ENCODE measurements at places on chromosomes 2 and 18.

DNA sequence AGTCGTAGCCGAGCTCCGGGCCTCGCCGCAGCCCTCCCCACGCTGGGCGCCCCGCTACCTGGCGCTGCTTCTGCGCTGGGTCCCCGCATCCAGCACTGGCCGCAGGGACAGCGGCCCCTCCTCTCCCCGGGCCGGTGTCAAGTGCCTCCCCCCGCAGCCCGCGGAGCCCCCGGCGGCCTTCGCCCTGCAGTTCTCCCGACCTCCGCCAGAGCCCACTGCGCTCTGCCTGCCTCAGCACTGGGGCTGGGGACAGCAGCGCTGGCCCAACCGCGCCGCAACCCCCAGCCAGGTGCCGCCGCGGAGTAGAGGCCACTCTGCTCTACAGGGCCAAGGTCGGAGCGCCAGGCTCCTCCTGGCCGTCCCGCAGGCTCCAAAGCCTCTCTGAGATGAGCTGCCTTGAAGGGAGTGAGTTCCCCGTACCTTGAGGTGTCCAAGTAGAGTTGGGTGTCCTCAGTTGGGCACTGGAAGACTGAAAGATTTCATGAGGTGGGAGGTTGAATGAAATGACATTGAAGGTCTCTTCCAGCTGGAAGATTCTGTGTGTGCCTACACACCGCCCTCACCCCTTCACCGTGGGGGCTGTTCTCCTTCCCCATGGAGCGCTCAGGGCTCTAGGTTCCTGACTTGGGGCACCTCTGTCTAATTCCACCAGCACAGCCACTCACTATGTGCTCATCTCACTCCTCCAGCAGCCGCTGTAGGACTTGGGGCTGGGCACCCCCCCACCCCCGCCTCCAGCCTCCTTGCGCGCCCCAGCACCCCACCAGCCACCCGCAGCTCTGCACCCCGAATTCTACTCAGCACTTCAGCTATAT is 854 bp upstream of the DNMT3A start:
- DNase-seq, result peak; percentile 87
- peak overlapping the region; percentile 79 for H3K4me3 ChIP-seq
- H3K27ac ChIP-seq, result peak overlapping the region; percentile 83

- H3K36me3 ChIP-seq, result no peaks in the 10 kb centered on the region
- H3K27me3 ChIP-seq, result no peaks in the 10 kb centered on the region
- no peaks in the 10 kb centered on the region for H3K4me1 ChIP-seq
- H3K4me3 ChIP-seq, result no peak overlapping the region
- no peak for DNase-seq
These were observed 9.0 kb downstream of the GPC1 start for GRCh38 chr2:240444464-240444863.

- H3K4me1 ChIP-seq, result no peaks in the 10 kb centered on the region
- H3K27me3 ChIP-seq, result peaks cover 3% of the 10 kb centered on the region
- no peak for DNase-seq
- H3K4me3 ChIP-seq, result no peak overlapping the region
These were observed 92.3 kb downstream of the C1D start for GRCh38 chr2:67970542-67970941.

DNA sequence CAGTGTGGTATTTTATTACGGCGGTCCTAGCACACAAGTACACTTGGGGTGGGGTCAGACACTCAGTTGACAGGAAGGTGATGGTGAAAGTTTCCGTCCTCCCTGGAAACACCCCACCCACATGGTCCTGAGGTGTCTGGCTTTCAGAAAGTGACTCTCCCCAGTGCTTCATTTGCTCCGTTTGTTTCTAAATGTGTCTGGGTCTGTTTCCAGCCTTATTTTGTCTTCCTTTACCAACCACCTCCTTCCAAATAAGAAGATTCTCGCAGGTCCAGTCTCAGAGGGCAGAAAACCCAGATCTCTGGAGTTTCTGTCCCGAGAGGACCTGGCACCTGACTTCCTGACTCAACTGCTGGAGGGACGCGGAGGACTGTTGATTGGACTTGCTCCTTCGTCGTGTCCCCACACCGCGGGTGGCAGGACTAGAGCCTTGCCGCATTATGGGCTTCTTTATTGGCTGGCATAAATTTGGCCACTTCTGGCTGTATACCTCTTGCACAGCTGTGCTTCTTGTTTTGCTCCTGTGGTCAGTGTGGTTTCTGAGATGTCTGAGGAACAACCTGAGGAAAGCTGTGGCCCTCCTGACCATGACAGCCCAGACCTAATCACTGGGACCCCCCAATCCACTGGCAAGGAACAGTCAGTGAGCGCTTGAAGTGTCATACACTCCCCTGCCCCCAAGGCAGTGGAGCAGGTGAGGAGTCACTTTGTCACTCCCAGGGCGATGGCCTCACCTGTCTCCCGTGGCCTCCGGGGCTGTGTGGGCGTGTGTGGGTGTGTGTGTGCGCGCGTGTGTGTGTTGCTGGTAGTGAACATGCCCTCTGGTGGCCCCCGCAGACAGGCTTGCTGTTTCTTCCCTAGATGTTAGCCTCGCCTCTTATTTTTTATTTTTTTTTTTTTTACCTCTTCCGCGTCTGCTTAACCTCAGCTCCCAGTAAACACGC is 45.6 kb downstream of the MEX3C start:
- DNase-seq, result peak; percentile 80
- peak overlapping the region; percentile 76 for H3K4me3 ChIP-seq
- no peaks in the 10 kb centered on the region for H3K36me3 ChIP-seq
- peak overlapping the region; percentile 87 for H3K27ac ChIP-seq
- peaks cover 44% of the 10 kb centered on the region for H3K4me1 ChIP-seq

- no peaks in the 10 kb centered on the region for H3K27me3 ChIP-seq
- H3K4me1 ChIP-seq, result peaks cover 85% of the 10 kb centered on the region
- H3K36me3 ChIP-seq, result peaks cover 31% of the 10 kb centered on the region
These were observed 123.8 kb downstream of the SPTBN1 start for GRCh38 chr2:54579682-54580620.

DNA sequence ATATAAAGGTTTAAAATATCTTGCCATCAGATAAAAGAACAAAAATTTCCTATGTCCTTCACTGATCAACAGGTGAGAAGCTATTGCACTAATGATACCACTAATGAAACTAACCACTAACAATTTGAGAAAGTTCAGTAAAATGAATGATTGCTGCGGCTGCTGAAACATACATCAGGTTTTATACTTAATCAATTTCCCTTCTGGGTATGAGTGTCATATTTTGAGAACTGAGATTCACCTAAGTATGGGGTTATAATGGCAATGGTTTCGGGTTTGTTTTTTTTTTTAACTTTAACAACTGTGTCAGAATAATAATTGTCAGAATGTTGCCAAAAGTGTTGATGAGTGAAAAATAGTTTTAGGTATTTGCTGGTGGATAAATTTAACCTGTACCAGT is 151.3 kb upstream of the SLC39A10 start:
- no peak for DNase-seq
- H3K27me3 ChIP-seq, result no peaks in the 10 kb centered on the region
- no peak overlapping the region for H3K4me3 ChIP-seq
- H3K27ac ChIP-seq, result no peak overlapping the region
- peaks cover 35% of the 10 kb centered on the region for H3K36me3 ChIP-seq

DNA sequence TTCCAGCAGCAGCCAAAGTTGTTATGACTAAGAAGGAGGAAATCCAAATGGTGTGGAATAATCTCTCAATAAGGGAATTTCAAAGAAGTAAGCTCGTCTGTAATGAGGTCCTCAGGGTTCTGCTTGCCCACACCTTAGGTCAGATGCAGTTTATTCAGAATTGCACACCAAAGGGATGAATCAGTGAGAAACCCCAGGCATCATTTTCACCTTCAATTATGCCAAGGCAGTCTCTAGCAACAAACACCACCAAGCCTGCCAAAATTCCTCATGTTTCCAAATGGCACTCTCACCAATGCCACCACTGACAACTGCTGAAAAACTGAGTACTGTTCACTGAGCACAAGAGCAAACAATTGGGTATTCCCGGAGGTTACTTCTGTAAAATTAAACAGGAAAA is 43.6 kb downstream of the KCNG3 start:
- no peak overlapping the region for H3K4me3 ChIP-seq
- H3K27me3 ChIP-seq, result no peaks in the 10 kb centered on the region
- no peaks in the 10 kb centered on the region for H3K36me3 ChIP-seq
- H3K27ac ChIP-seq, result no peak overlapping the region
- DNase-seq, result no peak
- no peaks in the 10 kb centered on the region for H3K4me1 ChIP-seq

DNA sequence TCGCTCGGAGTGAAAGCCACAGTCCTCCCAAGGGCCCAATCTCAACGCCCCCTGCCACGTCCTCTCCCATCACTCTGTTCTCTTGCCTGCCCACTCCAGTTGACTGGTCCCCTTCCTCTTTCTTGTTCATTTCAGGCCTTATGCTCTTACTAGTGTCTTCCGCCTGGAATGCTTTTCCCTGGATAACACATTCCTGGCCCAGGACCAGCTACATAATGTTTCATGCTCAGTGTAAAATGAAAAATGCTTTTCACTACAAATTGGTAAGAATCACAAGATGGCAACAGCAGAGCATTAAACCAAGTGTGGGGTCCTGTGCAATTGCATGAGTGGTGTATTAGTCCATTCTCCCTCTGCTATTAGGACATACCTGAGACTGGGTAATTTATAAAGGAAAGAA is 417.2 kb upstream of the KLHL29 start:
- no peak overlapping the region for H3K27ac ChIP-seq
- no peaks in the 10 kb centered on the region for H3K36me3 ChIP-seq
- H3K4me3 ChIP-seq, result no peak overlapping the region
- H3K4me1 ChIP-seq, result no peaks in the 10 kb centered on the region
- H3K27me3 ChIP-seq, result no peaks in the 10 kb centered on the region

DNA sequence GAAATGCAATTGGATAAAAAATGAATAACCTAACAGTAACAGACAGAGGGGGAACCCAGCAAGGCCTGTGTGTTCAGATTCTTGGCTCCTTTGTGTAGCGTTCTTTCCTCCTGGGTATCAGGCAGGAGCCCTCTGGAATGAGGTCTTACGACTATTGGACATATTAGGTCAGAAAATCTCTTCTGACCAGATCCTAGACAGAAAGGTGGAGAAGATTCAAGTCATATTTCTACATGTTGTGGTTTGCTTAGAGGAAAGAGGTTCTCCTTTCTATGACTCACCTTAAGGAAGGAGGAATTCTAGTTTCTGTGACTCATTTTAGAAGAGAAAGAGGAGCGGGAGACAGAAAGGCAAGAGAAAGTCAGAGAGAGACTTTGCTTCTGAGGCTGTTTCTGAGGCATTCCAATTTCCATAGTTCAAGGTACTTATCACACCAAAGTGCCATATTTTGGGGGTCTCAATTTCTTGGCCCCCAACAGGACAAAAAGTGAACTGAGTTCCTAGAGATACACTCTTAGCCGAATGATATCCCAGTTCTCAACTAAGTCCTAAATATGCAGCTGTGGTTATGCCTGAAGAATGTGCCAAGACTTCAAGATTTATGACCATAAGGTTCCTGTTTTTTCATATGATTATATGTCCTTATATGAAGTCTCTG is 618.6 kb downstream of the ZEB2 start:
- peaks cover 6% of the 10 kb centered on the region for H3K4me1 ChIP-seq
- DNase-seq, result no peak
- H3K27ac ChIP-seq, result no peak overlapping the region
- H3K36me3 ChIP-seq, result no peaks in the 10 kb centered on the region
- H3K27me3 ChIP-seq, result peaks cover 15% of the 10 kb centered on the region
- no peak overlapping the region for H3K4me3 ChIP-seq

DNA sequence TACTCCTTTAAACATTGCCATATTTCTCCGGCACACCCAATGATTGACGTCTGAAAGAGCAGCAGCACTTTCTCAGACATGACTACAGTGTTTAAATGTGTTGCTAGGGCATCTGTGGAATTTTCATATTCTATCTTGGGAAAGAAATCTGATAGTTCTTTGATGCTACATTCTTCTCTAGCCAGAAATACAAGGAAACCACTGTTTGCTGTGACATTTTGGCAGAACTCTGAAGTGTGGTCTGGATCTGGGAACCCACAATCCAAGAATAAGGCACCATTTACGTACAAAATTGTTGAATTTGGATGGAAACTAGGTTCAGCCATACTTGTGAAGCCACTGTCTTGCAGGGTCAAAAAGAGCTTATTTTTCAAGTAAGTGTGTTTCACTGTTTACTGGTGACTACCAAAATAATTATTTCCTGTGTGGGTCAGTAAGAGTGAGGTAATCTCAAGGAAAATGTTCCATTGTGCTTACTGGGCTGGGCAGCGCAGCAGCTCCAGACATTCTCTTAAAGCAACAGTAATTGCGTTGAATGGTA is 21.3 kb upstream of the CD28 start:
- no peak overlapping the region for H3K27ac ChIP-seq
- H3K36me3 ChIP-seq, result no peaks in the 10 kb centered on the region
- H3K27me3 ChIP-seq, result no peaks in the 10 kb centered on the region
- no peak overlapping the region for H3K4me3 ChIP-seq

- no peaks in the 10 kb centered on the region for H3K27me3 ChIP-seq
- H3K27ac ChIP-seq, result no peak overlapping the region
- peaks cover 11% of the 10 kb centered on the region for H3K4me1 ChIP-seq
These were observed 62.1 kb downstream of the LBH start for GRCh38 chr2:30293303-30293921.

GRCh38 chr2:179594268-179595112 is 266.9 kb downstream of the ZNF385B start:
- no peak overlapping the region for H3K27ac ChIP-seq
- H3K4me3 ChIP-seq, result no peak overlapping the region
- no peaks in the 10 kb centered on the region for H3K36me3 ChIP-seq
- no peaks in the 10 kb centered on the region for H3K27me3 ChIP-seq
- DNase-seq, result no peak

GRCh38 chr2:46439582-46439981 is 39.8 kb upstream of the TMEM247 start:
- H3K27ac ChIP-seq, result peak overlapping the region; percentile 83
- peaks cover 2% of the 10 kb centered on the region for H3K36me3 ChIP-seq
- peak overlapping the region; percentile 70 for H3K4me3 ChIP-seq
- no peaks in the 10 kb centered on the region for H3K27me3 ChIP-seq

- no peaks in the 10 kb centered on the region for H3K4me1 ChIP-seq
- no peak overlapping the region for H3K27ac ChIP-seq
- no peaks in the 10 kb centered on the region for H3K27me3 ChIP-seq
- no peak for DNase-seq
- H3K4me3 ChIP-seq, result no peak overlapping the region
- H3K36me3 ChIP-seq, result peaks cover 9% of the 10 kb centered on the region
These were observed 18.7 kb upstream of the IHH start for GRCh38 chr2:219079417-219079816.

DNA sequence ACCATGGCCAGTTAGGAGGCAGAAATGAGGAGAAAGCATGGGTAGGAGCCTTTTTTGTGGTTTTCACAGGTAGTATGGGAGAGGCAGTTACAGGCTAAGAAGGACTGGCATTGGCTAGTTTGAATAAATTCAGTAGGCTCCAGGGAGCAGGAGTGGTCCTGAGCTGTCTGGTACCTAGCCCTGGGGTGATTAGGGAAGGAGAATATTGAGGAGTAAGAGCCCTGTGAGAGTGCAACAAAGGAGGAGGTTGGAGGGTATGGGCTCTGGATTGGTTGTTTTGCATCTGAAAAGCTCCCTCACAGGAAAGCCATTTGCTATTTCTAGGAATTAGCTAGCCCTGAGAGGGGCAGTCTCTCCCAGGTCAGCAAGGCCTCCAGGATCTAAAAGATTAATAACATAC is 13.3 kb upstream of the TCF7L1 start:
- peaks cover 13% of the 10 kb centered on the region for H3K27me3 ChIP-seq
- no peaks in the 10 kb centered on the region for H3K36me3 ChIP-seq
- H3K27ac ChIP-seq, result no peak overlapping the region
- no peak for DNase-seq
- no peaks in the 10 kb centered on the region for H3K4me1 ChIP-seq

Data from T-helper 2 cell treated with Interferon-gamma antibody and Interleukin-4, amounts not matched to agents 5 μg/mL and 100 μg/mL, for 36 hours (primary cell).